NCI-H1436 (cell line): ENCODE measurements at places on chromosomes 13 and 19.
A peak's percentile ranks its signal among the peaks of the same experiment; 100 is the strongest.

GRCh38 chr19:12703046-12703445 lies 6.6 kb upstream of the FBXW9 start:
- peak; percentile 74 for DNase-seq

DNA sequence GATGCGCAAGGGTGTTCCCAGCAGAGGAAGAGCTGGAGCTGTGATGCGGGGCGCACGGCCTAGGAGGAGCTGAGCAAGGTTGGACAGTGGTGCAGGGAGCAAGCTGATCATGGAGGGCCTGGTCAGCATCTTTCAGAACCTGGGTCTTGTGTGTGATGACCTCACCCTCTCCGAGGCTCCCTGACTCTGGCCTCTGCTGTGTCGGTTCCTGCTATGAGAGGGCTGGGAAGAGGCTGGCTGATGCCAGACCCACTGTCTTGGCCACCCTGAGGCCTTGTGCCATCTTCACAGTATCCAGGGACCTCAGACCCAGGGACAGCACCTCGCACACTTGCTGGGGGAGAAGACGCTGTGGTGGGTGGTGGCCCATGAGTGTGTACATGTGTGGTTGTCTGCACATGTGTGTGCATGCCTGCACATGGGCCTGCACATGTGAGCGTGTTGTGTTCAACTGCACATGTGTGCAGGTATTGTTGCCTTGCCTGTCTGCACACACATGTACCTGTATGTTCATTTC lies 16.5 kb upstream of the C13orf46 start:
- no peak for DNase-seq

GRCh38 chr19:44689290-44690130 lies 9.4 kb upstream of the CEACAM16 start:
- peak; percentile 59 for DNase-seq

DNA sequence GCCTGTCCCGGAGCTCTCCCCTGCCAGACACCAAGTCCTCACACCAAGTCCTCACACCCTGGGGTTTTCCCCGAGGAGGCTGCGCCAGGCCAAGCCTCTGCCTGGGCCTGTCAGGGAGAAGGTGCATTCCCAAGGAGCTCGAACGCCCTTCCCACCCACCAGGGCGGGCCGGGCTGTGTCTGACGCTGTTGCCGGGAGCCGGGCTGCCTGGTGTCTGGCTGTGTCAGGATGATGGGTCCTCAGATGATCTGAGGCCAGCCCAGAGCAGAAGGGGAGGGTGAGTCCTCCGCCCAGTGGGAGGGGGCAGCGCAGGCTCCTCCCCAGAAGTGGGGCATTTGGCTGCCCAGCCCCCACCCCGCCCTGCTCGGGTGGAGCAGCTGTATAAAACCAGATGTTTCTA lies 2.3 kb upstream of the HAS1 start:
- no peak for DNase-seq

- no peak for DNase-seq
Observed at GRCh38 chr13:72970301-72970880, 88.4 kb upstream of the KLF5 start.

- DNase-seq = no peak
Observed at GRCh38 chr19:15871570-15871969, 26.3 kb downstream of the CYP4F2 start.

- DNase-seq = no peak
Observed at GRCh38 chr13:28423010-28423409, 71.9 kb downstream of the FLT1 start.

GRCh38 chr19:28208745-28209144 lies 1004.2 kb downstream of the UQCRFS1 start:
- no peak for DNase-seq

GRCh38 chr13:100235311-100235901 lies 146.5 kb downstream of the PCCA start:
- peak; percentile 43 for DNase-seq

- no peak for DNase-seq
Observed at GRCh38 chr13:83378908-83379307, 503.4 kb downstream of the SLITRK1 start.

DNA sequence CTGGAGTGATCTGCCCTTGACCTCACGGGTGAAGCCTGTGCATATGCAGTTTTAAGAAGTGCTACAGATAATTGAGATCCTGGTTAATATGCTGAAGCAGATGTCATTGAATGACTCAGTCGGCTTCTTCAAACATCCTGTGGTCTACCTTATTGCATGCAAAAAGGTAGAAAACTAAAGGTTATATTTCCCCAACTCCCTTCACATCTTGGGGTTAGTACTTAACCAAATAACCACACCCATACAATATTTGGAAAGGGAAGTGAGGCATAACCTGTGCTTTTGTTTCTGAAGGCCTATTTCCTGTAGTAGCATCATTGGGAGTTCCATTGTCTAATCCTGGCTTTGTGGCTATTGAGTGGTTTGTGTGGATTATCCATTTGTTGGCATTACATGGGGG lies 58.3 kb downstream of the RAP2A start:
- DNase-seq = no peak

- DNase-seq = no peak
Observed at GRCh38 chr13:110215606-110216005, 91.4 kb downstream of the COL4A1 start.

GRCh38 chr19:887072-887471 lies 5.9 kb downstream of the MED16 start:
- DNase-seq = no peak

- no peak for DNase-seq
Observed at GRCh38 chr13:45120967-45121831, 889 bp downstream of the GTF2F2 start.

DNA sequence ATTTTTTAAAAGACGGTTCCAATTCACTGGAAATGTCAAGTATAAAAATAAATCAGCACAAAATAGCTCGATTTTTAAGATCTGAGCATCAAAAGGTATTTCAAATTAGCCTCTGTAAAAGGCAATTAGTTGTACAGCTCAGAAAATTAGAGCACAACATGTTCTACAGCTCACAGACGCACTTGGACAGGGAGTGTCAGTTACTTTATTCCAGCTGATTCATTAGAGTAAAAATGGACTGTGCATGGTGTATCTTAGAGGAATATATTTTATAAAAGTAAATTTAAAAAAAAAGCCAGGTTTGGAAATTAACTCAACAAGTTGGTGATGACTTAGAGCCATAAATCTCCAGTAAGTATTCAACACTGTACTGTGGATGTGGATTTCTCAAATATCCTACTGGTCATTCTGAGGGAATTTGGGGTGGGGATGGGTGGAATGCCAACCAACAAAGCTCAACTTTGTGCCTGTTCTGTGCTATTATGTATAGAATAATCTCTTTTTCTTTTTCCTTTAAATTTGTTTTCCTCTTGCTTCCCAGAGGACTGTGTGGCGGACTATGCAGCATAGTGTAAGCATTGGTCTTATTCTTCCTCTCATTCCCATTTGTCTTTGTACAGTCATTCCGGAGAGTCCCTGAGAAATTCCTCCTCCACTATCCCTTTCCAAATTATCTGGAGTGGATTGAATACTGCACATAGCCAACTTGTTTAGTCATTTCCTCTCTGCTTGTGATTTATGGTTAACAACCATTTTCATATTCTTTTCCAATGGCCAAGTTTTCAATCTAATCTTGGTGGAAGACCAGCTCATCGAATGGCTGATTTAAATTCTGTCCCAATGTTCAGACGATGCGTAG lies 169.3 kb downstream of the DCT start:
- DNase-seq = no peak

DNA sequence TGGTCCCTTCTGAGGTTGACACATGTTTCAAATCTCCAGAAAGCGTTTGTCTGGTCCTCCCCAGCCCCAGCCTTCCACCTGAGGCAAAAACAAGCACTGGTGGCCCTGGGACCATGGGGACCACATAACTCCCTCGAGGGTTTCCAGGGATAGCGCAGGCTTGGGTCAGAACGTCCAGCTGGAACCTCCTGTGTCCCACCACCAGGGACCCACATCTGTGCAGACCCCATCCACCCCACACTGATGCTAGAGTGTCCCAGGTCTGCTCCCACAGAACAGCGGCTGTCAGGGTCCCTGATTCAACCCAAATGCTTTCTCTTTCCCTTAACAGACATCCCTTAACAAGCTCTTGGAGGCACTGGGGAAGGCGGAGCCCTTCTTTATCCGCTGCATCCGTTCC lies 29.6 kb upstream of the USE1 start:
- no peak for DNase-seq

DNA sequence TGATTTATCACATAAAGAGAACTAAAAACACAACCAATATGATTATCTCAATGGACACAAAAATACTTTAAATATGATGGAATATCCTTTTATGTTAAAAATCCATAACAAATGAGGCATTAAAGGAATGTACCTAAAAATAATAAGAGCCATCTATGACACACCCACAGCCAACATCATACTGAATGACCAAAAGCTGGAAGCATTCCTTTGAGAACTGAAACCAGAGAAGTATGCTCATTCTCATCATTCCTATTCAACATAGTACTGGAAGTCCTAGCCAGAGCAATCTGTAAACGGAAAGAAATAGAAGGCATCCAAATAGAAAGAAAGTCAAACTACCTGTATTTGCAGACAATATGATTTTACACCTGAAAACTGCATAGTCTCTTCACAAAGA lies 671.0 kb downstream of the SLITRK1 start:
- DNase-seq = no peak

GRCh38 chr13:97559030-97559429 lies 125.1 kb downstream of the RAP2A start:
- DNase-seq = no peak

GRCh38 chr19:58562122-58563033 lies 4.0 kb upstream of the UBE2M start:
- DNase-seq = no peak

- no peak for DNase-seq
Observed at GRCh38 chr19:1365319-1366269, 18.1 kb upstream of the NDUFS7 start.

- no peak for DNase-seq
Observed at GRCh38 chr19:49889687-49890348, 6.9 kb downstream of the IL4I1 start.

- no peak for DNase-seq
Observed at GRCh38 chr13:112690283-112690929, 568 bp downstream of the ATP11A start.

DNA sequence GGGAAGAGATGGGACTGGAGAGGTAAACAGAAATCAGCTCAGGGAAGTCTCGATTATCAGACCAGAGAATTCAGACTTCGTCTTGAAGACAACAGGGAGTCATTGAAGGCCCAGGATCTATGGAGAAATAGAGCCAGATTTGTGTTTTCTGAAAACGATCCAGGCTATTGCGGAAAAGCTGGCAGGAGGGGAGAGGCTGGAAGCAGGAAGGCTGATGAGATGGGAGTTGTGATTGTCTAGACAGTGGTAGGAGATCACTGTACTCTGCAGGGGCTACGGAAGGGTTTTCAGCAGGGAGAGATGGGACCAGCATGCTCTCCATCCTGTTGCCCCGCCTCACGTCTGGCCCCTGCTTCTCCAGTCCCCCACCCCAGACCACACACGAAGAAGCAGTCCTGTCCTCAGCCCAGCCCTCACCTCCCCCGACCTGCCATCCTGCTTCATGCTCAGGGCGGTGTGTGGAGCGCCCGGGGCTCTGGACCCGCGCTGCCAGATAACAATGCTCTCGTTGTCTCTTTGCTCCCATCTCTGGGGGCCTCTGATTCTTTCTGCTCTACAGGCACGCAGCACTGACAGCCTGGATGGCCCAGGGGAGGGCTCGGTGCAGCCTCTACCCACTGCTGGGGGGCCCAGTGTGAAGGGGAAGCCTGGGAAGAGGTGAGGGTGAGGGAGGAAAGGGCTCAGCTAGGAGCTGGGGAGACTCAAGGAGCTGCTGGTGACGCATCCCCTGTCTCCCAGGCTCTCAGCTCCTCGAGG lies 1.9 kb downstream of the ARHGAP33 start:
- no peak for DNase-seq

DNA sequence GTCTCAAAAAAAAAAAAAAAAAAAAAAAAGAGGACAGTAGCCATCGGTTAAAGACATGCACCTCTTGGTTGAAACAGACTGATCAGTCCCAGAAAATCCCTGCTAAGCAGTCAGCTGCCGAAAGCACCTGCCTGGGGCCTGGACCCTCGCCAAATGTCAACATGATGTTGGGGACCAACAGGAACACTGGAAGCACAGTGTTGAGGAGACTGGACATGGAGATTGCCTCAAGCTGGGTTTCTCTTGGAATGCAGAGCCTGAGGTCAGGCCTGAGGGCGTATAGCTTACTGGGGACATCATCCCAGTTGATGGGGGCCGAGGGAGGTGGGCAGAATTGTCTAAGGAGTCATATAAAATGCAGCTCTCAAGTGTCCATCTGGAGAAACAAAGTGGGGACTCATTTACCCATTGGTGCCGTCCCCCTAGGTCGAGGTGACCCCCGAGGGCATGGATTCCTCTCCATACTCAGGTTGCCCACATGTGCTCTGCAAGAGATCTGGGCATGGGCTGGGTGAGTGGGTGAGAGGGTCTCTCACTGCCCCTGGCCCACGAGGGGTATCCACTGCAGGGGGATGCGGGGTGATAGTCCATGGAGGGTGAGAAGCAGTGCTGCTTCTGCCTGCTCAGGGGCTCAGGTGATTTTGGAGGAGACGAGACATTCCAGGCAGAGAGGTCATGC lies 164.5 kb downstream of the URI1 start:
- no peak for DNase-seq

DNA sequence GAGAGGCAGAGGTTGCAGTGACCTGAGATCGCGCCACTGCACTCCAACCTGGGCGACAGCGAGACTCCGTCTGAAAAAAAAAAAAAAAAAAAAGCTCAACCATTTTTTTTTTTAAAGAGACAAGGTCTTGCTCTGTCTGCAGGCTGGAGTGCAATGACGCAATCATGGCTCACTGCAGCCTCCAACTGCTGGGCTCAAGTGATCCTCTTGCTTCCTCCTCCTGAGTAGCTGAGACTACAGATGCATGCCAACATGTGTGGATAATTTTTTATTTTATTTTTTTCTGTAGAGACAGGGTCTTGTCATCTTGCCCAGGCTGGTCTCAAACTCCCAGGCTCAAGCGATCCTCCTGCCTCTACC lies 10.3 kb downstream of the EHD2 start:
- DNase-seq = peak; percentile 20

DNA sequence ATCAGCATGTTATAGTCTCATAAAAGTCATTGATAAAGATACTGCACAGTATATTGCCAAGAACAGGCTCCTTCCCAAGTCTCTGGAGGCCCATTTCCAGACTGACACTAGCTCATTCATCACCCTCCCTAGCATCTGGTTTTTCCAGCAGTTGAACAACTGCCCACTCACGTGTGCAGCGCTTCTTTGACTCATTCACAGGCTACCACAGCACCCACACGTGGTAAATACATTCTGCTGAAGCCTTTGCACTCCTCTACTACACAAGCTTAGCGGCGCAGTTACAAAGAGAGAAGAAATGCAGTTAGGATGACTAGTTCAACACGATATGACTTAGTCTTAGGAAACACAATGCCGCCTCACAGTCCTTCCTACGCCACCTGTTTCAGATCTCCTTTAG lies 87.7 kb downstream of the DOCK9 start:
- DNase-seq = no peak

- no peak for DNase-seq
Observed at GRCh38 chr19:16133818-16134217, 9.7 kb upstream of the HSH2D start.

GRCh38 chr19:23774524-23774971 lies 15.9 kb upstream of the ZNF681 start:
- DNase-seq = no peak

- DNase-seq = no peak
Observed at GRCh38 chr13:51457086-51457815, 4.4 kb upstream of the INTS6 start.

- no peak for DNase-seq
Observed at GRCh38 chr13:110471156-110471832, 90.2 kb downstream of the RAB20 start.

- DNase-seq = no peak
Observed at GRCh38 chr13:88426661-88427060, 755.5 kb downstream of the SLITRK5 start.

- no peak for DNase-seq
Observed at GRCh38 chr19:10074153-10074552, 12.0 kb upstream of the SHFL start.

- DNase-seq = no peak
Observed at GRCh38 chr19:1026783-1027649, 608 bp downstream of the CNN2 start.
